ENCODE measurements at places on chromosomes 6 and 20. TPM values are rescaled to one million over a fixed set of nuclear protein-coding genes. Genes with fewer than 3 reads are reported as not detected.
A peak's percentile ranks its signal among the peaks of the same experiment; 100 is the strongest.

- DNase-seq, result no peak
Measured at GRCh38 chr20:41290804-41291389, 26.6 kb downstream of the ZHX3 start.

- DNase-seq, result no peak
Measured at GRCh38 chr6:3731700-3732099, 19.8 kb downstream of the PXDC1 start.

- DNase-seq, result no peak
Measured at GRCh38 chr6:57068061-57068460, 21.6 kb downstream of the KIAA1586 start.

GRCh38 chr20:38337561-38338140 is 8.6 kb upstream of the LBP start:
- peak; percentile 34 for DNase-seq

The SNAP25 gene
- total RNA-seq, result 1.2 TPM

GRCh38 chr20:48398506-48399449 is 429.0 kb downstream of the PREX1 start:
- DNase-seq, result no peak

GRCh38 chr20:54126806-54127655 is 46.8 kb downstream of the CYP24A1 start:
- DNase-seq, result no peak

DNA sequence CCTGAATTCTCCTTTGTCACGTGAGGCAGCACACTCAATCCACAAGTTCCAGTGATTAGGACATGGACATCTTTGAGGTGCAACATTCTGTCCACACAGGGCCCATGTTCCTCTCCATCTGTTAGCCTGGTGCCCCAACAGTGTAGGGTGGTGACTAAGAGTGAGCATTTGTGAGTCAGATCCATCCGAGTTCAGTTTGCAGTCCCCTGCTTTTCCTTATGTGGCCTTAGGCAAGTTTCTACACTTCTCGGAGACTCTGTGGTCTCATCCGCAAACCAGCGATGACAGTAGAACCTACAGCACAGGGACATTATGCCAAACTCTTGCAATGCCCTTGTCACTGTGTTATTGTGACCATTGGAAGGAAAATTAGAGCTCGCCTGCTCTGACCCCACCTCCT is 178.7 kb upstream of the CDH4 start:
- no peak for DNase-seq

DNA sequence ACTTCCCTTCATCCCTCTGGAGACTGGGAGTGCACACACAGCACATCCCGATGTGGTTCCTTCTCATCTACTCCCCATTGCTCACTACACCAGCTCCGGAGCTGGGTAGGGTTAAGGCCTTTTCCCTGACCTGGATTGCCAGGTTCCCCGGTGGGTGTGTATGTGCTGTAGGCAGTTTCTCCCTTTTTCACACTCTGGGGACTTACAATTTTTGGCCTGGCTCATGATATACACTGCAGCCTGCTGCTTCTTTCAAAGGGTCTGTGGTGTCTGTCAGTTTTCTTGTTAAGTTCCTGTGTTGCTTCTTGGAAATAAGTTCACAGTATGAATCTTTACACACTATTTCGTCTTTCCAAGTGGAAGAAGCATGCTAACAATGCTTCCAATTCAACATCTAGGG is 405.5 kb downstream of the UTRN start:
- DNase-seq, result no peak

- DNase-seq, result no peak
Measured at GRCh38 chr6:16045238-16045637, 83.6 kb upstream of the MYLIP start.

The BYSL gene
- total RNA-seq, result 27.8 TPM

The ENPP1 gene
- total RNA-seq, result 32.2 TPM

GRCh38 chr20:33524261-33524660 is 34.4 kb downstream of the CBFA2T2 start:
- DNase-seq, result no peak

DNA sequence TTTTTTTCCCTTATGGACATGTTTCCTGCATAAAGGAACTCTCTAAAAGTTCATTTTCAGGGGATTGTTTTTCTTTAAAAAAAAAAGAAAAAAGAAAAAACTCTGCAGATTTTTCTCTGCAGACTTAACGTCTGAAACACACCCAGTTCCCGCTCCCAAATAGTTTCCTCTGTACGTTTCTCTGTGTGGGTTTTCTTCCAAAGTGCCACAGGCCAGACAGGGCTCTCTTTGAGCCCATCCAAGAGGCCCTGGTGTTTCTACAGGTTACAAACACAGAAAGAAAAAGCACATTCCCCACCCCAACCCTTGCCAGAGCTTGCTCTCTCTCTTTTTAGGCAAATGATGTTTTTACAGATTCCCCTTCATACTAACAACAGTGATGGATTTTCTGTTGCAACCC is 258.6 kb downstream of the FNDC1 start:
- DNase-seq, result no peak

The RMND1 gene
- 23.1 TPM for total RNA-seq

The GLP1R gene
- total RNA-seq, result not detected

The TRIM40 gene
- not detected for total RNA-seq

The MUC22 gene
- not detected for total RNA-seq

The RAD21L1 gene
- not detected for total RNA-seq

GRCh38 chr20:23668477-23668951 is 20.3 kb downstream of the CST4 start:
- DNase-seq, result peak; percentile 37

The PGC gene
- not detected for total RNA-seq

The CSNK2A1 gene
- 161 TPM for total RNA-seq

The CDSN gene
- total RNA-seq, result not detected

- no peak for DNase-seq
Measured at GRCh38 chr6:7247828-7248227, 65.2 kb downstream of the SSR1 start.

DNA sequence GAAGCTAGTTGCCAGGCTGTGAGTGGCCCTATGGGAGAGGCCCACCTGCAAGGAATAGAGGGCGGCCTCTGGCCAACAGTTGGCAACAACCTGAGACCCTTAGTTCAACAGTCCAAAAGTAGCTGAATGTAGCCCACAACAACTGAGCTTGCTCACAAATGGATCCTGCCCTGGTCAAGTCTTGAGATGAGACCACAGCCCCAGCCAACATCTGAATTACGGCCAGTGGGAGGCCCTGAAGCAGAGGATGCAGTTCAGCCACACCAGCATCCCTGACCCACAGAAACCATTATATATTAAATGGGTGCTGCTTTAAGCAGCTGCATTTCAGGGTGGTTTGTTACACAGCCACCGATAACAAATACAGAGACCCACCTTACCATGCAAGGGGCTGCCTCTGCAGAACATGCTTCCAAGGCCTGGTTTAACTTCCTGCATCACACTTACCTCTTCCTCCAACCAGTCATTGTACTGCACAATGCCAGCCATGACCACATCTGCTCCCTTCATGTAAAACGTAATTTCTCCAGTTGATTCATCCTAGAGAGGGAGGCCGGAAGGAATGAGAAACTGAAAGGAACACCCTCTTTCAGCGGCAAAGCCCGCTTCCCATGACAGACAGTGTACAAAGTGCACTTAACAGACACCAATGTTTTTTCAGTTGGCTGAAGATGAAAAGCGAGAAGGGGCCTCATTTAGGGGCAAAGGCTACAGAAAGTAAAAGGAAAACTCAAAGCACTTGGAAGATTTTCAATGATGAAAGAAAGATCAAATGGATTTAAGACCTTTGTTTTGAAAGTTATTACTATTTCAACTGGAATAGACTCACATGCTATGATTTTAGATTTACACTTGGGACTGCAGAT is 86.2 kb upstream of the NFATC2 start:
- no peak for DNase-seq

- no peak for DNase-seq
Measured at GRCh38 chr6:166935353-166935752, 21.0 kb downstream of the RNASET2 start.

The OPRM1 gene
- total RNA-seq, result not detected

GRCh38 chr6:158467923-158468322 is 92.0 kb upstream of the TMEM181 start:
- no peak for DNase-seq

DNA sequence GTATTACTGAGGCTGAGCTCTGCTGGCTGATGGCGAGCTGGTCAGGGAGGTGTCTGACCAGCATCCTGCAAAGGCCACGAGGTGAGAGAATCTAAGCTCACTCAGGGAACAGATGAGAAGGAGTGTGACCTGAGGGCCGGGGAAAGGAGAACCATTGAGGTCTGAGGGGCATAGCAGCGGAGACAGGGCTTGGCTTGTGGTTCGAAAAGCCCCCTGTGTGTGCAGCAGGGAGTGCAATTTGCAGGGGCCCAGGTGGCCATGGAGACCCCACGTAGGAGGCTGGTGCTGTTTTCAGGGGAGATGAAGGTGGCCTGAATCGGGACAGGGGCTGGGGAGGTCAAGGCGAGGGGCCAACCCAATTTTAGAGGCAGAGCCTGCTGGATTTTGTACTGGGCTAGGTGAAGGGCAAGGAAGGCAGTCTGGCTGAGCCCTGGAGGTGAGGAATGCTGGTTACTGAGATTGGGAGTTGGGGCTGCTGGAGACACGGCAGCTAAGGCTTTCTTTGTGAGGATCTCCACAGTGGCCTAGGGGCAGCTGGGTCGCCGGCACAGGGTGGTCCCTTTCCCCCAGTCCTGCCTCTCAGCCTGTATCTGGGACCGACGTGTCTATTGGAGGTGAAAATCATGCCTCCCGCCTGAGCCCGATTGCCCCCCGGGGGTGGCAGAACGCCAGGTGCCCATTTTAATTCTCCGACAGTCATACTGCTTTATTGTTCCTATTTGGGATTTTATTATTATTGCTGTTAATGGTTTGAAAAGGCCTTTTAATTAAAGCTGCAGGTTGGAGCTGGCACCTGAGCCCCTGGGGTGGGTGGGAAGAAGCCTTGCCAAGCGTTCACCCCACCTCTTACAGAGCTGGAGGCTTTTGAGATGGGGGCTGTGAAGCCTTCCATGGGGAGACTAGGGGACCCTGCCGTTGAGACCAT is 28.4 kb downstream of the DLGAP4 start:
- no peak for DNase-seq

DNA sequence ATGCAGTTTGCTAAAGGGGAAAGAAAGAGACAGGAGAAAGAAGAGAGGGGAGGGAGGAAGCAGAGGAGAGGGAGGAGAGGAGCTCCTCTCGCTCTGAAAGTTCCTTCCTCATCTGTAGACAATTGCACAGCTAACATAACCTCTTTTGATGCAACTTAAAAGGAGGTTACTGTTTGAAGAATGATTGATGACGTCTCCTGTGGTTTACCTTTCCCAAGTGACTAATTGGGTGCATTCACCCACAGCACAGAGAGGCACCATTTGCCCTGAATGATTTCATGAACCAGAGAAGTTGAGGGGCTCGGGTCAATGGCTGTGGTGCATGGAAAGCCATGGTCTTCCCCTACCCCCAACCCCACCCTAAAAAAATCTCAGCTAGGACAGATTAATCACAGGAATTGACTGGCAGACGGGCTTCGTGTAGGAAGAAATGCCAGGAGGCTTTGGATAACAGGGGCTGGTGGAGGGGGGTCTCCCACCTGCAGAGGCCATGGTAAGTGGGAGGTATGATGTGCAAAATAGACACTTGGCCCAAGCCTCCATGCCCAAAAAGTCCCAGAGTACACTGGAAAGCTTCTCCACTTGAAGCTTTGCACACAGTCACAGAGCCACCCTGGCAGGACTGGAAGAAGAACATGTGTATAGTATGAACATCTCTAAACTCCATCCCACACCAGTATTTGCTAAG is 213.7 kb downstream of the ANKRD60 start:
- DNase-seq, result peak; percentile 27

The MYLK2 gene
- total RNA-seq, result 0.14 TPM

The ERVFRD-1 gene
- total RNA-seq, result not detected

- no peak for DNase-seq
Measured at GRCh38 chr20:40813029-40813431, 124.0 kb upstream of the MAFB start.
